ENCODE measurements at places on chromosomes 5 and 9.

DNA sequence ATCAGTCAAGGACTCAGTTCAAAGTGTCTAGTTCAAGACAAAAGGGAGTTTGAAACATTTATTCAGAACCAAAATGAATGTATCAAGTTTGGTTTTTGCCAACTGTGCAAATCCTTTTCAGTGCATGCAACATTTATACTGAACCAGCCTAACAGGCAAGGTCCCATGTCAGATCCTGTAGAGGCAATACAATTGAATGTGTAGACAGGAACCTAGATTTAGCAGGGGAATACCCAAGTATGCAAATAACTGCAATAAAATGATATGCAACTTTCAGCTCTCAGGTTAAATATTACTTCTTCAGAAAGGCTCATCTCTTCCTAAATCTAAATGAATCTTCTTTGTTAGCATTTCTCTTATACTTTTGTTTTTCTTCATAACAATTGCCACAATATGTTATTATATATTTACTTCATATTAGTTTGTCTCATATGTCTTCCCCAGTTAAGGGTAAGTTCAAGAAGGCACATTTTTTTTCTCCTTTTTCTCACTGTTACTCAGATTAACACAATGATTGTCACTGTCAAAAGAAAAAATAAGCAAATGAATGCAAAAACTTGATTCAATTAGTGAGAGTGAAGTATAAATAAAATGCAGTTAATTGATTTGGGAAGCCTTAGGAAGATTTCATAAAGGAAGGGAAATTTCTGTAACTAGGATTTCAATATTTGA lies 163.9 kb upstream of the RASA1 start:
- DNase-seq = no peak
- H3K27ac ChIP-seq = no peak overlapping the region
- no peaks in the 10 kb centered on the region for H3K27me3 ChIP-seq
- no peaks in the 10 kb centered on the region for H3K36me3 ChIP-seq

DNA sequence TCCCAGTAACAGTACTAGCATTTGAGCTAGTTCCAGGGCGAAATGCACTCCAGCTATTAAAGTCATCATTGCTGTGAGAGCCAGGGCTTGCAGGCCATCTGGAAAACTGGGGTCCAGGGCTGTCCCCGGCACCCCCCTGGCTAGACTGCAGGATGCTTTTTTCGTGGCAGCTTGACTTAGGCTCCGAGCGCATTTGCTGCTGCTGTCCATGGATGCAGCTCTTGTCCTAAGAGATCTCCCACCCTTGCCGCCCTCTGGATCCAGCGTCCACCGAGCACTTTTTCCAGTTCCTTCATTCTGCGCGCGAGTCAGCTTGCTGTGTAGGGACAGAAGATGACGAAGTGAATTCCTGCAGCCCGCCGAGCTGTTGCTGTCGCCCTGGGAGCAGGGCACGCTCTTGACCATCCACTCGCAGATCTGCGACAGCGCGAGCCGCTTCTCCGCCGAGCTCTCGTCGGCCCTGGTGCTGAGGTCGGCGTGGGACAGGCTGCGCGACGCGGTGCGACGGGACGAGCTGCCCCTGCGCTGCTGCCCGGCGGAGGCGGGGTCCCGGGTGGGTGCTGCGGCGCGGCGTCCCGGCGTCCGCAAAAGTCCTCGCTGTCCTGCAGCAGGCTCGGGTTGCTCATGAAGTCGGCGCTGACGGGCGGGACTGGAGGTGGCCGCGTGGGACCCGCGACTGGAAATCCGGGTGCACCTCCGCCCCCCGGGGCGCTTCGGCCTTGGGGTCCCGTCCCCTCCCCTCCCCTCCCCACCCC lies 30.7 kb downstream of the OR2V1 start:
- no peak overlapping the region for H3K27ac ChIP-seq
- no peaks in the 10 kb centered on the region for H3K4me1 ChIP-seq

DNA sequence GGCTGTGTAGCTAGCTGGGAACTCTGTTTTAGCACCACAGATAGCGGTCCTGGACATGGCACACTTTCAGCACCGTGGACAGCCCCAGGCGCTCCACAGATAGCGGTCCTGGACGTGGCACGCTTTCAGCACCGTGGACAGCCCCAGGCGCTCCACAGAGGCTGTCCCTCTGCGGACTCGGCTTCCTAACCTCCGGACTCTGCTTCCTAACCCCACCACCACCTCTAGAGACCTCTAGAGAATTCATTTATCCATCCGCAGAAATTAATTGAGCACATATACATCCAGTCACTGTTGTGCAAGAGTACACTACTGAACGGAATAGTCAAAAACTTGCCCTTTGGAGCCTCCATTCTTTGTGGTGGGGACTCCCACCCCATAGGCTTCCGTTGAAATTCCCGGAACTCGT lies 27.4 kb downstream of the UNC5A start:
- H3K4me3 ChIP-seq = no peak overlapping the region
- no peaks in the 10 kb centered on the region for H3K36me3 ChIP-seq
- H3K27ac ChIP-seq = no peak overlapping the region

DNA sequence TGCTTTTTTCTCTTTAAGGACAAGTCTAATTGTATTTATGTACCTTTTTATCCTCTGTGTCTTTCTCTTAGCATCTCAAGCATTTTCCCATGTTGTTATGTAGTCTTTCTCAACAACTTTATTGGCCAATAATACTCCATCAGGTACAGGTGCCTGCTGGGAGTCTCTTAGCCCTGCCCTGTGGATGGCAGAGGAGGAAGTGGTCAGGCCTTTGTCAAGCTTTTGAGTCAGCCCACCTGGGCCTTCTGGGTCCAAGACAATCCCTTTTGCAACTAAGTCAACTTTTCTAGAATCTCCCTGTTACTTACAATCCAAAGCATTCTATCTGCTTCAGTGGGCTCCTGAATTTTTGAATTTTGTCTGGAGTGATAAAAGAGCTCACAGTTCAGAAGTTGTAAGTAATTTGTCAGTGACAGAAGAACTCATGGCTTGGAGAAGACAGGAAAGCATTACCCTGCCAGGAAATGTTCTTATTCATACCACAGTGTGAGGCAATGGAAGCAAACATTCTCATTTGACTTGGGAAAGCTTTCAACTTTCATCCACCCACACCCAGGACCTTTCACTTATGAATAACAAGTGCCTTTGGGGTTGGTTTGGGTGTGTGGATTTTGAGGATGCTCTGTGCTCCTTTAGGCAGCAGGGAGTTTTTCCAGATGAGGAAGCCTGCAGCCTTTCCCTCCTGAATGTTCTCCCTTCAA lies 200.0 kb upstream of the S1PR3 start:
- H3K36me3 ChIP-seq = no peaks in the 10 kb centered on the region
- H3K4me1 ChIP-seq = peaks cover 28% of the 10 kb centered on the region
- H3K27me3 ChIP-seq = no peaks in the 10 kb centered on the region
- H3K27ac ChIP-seq = no peak overlapping the region
- DNase-seq = no peak

DNA sequence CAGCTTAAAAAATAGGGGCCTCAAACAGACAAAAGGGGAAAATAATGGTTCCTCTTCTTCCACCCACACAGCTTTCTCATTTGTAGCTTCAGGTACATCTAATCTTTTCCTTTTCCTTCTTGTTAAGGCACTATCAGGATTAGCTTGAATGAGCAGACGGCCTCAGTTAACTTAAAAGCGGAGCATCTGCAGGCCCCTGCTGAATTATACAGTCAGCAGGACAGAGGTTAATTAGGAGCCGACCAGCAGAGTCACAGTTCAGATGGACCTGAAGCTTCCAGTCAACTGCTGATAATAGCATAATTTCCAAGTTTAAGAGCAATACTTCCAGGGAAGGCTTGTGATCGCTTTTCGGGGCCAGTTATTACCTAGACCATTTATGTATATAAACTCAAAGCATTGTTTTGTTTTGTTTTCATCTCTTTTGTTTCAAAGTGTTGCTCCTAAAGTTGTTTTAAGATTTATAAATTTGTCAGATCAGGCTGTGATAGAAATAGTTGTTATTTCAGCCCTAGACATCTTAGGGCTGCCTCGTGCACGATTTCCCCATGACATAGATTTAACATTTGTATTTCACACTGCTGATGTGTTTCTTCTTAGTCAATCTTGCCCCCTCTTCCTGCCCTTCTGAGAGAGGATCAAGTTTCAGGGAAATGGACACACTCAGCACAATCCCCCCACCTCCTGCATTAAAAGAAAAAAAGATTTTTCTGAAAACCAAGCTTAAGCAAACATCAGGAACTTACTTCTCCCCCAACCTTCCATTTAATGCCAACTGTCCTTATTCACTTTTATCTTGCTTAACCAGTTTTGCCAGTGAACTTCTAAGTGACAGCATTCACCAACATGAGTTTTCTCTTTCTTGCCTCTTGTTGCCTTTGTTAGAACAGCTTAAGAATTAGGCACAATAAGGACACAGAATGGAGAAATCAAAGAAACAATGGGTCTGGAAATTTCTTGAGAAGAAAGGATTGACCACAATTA lies 449.8 kb downstream of the ARHGEF28 start:
- no peaks in the 10 kb centered on the region for H3K27me3 ChIP-seq
- no peak overlapping the region for H3K27ac ChIP-seq
- no peak for DNase-seq
- H3K36me3 ChIP-seq = no peaks in the 10 kb centered on the region
- H3K4me1 ChIP-seq = peaks cover 10% of the 10 kb centered on the region

- no peaks in the 10 kb centered on the region for H3K27me3 ChIP-seq
- no peak for DNase-seq
- H3K4me3 ChIP-seq = no peak overlapping the region
- H3K36me3 ChIP-seq = no peaks in the 10 kb centered on the region
- no peak overlapping the region for H3K27ac ChIP-seq
- peaks cover 12% of the 10 kb centered on the region for H3K4me1 ChIP-seq
Measured at GRCh38 chr9:127142291-127142690, 19.9 kb upstream of the ANGPTL2 start.

DNA sequence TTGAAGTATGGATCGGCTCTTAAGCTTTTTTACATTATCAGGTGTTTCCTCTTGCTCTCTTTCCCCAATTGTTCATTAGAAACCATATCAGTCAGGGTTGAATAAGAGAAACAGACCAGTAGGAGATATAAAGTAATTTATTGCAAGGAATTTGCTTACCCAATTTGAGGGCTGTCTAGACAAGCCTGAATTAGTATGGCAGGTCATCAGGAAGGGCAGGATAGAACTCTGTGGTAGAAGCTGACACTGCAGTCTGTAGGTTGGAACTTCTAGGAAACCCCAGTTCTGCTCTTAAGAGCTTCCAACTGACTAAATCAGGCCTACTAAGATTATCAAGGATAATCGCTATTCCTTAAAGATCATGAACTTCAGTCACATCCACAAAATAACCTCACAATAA lies 24.3 kb downstream of the ISOC1 start:
- peaks cover 7% of the 10 kb centered on the region for H3K36me3 ChIP-seq
- H3K4me3 ChIP-seq = no peak overlapping the region
- H3K27me3 ChIP-seq = no peaks in the 10 kb centered on the region
- no peak for DNase-seq

- no peak overlapping the region for H3K4me3 ChIP-seq
- no peaks in the 10 kb centered on the region for H3K36me3 ChIP-seq
- DNase-seq = no peak
- H3K27ac ChIP-seq = no peak overlapping the region
- no peaks in the 10 kb centered on the region for H3K27me3 ChIP-seq
Measured at GRCh38 chr9:15572200-15572770, 19.4 kb downstream of the CCDC171 start.

- no peaks in the 10 kb centered on the region for H3K27me3 ChIP-seq
- no peaks in the 10 kb centered on the region for H3K4me1 ChIP-seq
- no peak overlapping the region for H3K4me3 ChIP-seq
- H3K36me3 ChIP-seq = no peaks in the 10 kb centered on the region
- no peak overlapping the region for H3K27ac ChIP-seq
Measured at GRCh38 chr9:73073337-73074175, 78.1 kb upstream of the ANXA1 start.

DNA sequence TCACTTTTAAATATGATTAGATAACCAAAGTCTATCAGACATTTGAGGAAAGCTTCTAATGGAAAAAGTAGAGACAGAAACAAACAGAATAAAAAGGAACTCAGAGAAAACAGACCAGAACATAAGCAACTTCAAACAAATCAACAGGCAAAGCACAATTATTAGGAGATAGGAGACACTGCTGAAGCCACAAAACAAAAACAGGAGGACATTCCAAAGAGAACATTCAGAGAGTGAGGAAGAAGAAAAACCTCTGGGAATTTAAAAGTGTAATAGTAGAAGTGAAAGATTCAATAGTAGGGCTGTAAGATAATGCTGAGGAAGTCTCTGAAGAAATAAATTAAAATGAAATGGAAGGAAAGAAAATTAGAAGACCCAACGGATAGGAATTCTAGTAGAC lies 83.2 kb upstream of the TBCA start:
- H3K27me3 ChIP-seq = peaks cover 26% of the 10 kb centered on the region
- no peaks in the 10 kb centered on the region for H3K36me3 ChIP-seq
- no peaks in the 10 kb centered on the region for H3K4me1 ChIP-seq
- no peak overlapping the region for H3K4me3 ChIP-seq
- H3K27ac ChIP-seq = no peak overlapping the region

GRCh38 chr9:1522219-1522767 lies 472.1 kb downstream of the DMRT2 start:
- no peak overlapping the region for H3K4me3 ChIP-seq
- no peaks in the 10 kb centered on the region for H3K27me3 ChIP-seq
- DNase-seq = no peak
- H3K4me1 ChIP-seq = no peaks in the 10 kb centered on the region

DNA sequence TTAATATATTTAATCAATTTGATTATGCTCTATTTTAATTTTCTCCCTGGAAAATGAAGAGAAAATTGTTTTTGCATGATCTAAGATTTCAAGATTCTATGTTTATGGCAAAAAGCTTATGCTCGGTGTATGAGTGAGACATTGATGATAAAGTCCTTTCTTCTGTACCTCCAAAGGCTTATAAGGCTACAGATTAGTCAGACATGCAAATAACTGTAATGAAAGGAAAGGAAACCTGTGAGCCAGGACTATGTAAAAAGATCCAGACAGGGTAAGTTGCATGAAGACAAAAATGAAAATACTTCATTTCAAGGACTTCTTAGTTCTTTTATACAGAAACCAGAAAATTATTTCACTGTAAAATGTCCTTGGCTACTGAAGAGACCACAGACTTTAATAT lies 52.2 kb upstream of the EDIL3 start:
- no peaks in the 10 kb centered on the region for H3K4me1 ChIP-seq
- no peak for DNase-seq
- H3K27ac ChIP-seq = no peak overlapping the region
- H3K4me3 ChIP-seq = no peak overlapping the region
- no peaks in the 10 kb centered on the region for H3K36me3 ChIP-seq
- no peaks in the 10 kb centered on the region for H3K27me3 ChIP-seq

DNA sequence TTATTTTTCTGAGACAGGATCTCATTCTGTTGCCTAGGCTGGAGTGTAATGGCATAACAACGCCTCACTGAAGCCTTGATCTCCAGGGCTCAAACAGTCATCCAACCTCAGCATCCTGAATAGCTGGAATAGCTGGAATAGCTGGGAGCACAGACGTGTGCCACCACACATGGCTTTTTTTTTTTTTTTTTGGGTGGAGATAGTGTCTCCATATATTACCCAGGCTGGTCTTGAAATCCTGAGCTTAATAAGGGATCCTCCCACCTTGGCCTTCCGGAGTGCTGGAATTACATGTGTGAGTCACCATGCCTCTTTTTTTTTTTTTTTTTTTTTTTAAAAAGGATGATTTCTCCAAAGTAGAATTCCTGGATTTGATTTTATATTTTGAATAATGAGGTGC lies 60.7 kb downstream of the NSD1 start:
- peaks cover 10% of the 10 kb centered on the region for H3K4me1 ChIP-seq
- H3K27ac ChIP-seq = peak overlapping the region; percentile 40
- H3K4me3 ChIP-seq = no peak overlapping the region
- DNase-seq = peak; percentile 38
- H3K36me3 ChIP-seq = peaks cover 11% of the 10 kb centered on the region

All from cardiac muscle cell (in vitro differentiated cells and primary cell).